Dermis blood vessel endothelial cell (primary cell): ENCODE measurements at places on chromosomes 3 and 15. TPM values are rescaled to one million over a fixed set of nuclear protein-coding genes. Genes with fewer than 3 reads are reported as not detected.

ANKRD63 gene
- not detected in 2 replicates for total RNA-seq

DNA sequence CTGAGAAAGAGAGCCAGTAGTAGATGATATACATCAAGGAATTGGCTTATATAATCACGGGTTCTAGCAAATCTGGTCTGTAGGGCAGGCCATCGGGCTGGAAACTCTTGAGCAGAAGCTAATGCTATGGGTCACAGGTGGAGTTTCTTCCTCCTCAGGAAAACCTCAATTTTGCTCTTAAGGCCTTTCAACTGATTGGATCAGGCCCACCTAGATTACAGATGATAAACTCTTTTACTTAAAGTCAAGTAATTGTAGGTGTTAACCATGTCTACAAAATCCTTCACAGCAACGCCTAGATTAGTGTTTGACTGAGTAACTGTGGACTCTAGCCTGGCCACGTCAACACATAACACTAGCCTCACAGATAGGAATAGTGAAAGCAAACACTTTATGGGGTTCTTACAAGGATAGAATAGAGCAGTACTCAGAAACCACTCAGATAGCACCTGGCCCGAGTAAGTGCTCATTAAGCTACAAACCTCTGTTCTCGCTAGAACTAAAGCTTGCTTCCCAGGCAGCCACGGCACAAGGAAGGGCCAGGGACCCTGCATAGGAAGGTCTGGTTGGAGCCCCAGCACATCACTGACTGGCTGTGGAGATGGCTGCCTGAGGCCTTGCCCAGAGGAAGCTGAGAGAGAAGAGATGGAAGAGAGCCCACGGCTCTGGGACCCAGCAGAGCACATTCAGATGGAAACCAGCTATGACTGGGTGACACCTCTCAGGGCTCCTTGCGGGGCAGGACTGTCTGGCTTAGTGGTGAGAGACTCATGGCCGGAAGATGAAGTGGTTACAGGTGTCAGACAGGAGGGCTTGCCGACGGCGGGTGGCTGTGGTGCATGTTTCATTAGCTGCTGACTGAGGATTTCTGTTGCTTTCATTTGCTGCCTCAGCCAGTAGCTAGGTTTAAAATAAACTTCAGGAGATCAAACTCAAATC is 202.5 kb upstream of the TLE3 start:
- no peak for DNase-seq

CHRFAM7A gene
- 0.51 and 1.5 TPM in 2 replicates for total RNA-seq

CHST2 gene
- 2.7 and 7.8 TPM in 2 replicates for total RNA-seq

DNA sequence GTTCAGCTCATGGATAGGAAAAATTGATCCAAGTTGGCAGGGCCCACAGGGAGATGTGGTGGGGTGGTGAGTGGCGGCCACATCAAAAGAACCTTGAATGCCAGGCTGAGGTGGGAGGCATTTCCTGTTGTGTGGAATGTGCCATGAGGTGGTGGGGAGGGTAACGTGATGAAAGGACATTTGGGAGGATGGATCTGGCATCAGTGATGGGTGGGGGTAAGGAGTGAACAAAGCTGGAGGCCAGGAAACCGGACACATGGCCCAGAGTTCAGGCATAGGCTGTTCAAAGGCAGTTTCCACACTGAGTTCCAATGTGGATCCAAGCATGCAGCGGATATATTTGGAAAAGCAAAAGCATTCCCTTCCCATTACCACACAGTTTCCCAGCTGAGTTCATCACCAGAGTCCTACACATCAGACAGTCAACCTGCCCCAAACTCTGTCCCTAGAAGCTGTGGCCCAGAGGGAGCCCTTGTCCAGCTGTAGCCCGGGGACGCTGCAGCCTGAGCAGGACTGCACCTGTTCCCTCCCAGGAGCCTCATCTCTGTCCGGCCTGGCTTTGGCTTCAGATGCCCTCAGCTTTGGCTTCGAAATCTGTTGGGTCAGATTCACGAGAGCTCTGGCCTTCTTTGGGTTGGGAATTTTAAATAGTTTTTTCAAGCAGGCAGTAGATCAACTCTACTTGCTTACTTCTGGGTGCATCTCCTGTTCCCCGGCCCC is 37.8 kb upstream of the GOLGA6B start:
- DNase-seq: no peak

- no peak for DNase-seq
Observed at GRCh38 chr3:109702252-109702651, 364.9 kb upstream of the DPPA4 start.

ZNF80 gene
- not detected in 2 replicates for total RNA-seq

- DNase-seq: peak; percentile 57
Observed at GRCh38 chr3:169558371-169558770, 105.1 kb downstream of the MECOM start.

GOLGA6L4 gene
- total RNA-seq: 1.7 and 2.0 TPM in 2 replicates

KNG1 gene
- total RNA-seq: not detected in 2 replicates

DNA sequence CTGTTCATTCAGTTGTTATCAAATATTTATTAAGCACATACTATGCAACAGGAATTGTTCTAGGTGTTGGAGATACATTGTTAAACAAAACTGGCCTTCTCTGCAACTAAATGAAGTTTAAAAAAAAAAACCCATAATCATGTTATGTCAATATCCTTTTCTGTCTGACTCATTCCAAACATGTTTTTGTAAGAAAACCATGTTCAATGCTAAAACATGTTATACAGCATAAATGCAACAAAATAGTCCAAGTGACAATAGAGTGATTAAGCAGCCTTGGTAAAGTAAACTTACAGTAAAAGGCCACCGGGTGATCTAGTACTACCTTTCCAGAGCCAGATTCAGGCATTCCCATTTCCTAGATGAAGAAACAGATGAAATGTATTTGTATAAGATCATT is 278.0 kb upstream of the NECTIN3 start:
- no peak for DNase-seq

DNA sequence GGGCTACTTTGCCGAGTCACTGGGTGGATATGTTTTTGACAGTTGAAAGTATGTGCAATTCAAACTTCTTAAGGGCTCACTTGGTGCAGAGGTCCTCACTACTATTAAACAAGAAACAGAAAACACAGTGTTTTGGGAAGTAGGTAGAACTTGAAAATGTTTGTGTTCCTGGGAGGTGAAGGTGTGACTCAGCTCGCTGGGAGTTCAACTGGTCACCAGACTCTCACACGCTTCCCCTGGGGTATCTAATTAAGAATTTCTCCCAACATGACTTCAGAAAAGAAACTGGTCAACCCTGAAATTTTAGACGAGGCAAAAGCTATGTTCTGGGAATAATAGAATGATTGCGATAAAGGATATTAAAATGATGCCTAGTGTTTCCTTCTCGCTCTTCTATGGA is 1039.8 kb upstream of the SEMA6D start:
- DNase-seq: no peak

DNA sequence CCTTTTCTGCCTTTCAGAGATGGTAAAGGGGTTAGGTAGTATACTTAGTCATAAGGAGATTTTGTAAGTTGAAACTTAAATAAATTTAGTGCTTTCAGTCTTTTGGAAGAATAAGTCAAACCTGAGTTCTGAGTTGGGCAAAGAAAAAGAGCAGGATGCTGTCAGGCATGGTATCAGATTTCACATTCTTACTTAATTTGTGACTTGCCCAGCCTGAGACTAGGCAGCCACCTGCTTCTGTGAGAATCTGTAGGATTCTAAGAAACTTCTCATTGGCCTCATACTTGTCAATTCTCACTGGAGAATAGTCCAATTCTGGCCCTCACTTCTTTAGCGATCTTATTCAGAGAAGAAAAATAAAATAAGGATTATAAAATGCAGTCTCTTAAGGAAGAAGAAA is 577.5 kb downstream of the DIPK2A start:
- DNase-seq: no peak

DNA sequence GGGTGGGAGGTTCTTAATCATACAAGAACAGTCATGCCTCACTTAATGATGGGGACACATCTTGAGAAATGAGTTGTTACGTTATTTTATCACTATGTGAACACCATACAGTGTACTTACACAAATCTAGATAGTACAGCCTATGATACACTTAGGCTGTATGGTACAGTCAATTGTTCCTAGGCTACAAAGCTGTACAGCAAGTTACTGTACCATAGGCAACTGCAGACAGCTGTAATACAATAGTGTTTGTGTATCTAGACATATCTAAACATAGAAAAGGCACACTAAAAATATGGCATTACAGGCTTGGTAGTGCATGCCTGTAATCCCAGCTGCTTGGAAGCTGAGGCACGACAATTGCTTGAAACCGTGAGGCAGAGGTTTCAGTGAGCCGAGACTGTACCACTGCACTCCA is 55.7 kb upstream of the PLXND1 start:
- DNase-seq: no peak

TP63 gene
- not detected in 2 replicates for total RNA-seq

TMEM115 gene
- 60.3 and 61.6 TPM in 2 replicates for total RNA-seq

DNA sequence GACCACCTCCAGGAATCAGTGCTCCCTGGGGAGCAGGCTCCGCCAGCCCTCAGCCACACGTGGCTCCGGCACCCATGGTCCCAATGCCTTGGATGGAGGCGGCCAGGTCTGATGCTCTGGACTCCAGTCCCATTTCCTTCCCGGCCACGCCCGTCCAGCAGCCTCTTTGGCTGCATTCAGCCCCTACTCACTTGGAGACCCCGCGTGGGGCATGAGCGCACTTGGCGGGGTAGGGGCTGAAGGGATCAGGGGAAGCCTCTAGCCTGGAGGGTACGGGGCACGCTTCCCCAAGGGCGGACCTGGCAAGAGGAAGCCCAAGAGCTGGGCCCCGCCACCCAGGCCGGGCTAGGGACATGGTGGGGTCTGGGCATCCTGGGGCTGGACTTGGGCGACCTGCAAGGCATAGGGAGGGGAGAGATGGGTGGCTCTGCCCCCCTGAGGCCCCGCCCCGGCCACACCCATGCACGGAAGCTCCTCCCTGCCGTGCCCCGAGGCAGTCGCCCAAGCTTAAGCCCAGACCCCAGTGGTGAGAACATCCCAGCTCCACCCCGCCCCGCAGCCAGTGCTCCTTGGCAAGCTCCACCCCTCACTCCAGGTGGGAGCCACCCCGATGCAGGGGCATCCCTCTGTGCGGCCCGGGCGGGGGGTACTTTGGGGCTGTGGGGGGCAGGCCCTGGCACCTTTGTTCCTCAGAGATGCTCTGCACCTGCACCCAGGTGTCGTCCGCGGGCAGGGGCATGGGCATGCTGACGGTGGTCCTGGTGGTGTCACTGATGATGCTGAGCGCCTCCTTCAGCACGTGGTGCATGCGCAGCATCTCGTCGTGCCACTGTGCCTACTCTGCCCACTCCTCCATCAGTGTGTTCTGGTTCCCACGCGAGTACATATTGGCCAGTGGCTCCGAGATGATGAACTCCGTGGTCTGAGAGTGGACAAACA is 163.5 kb downstream of the GOLGA6L4 start:
- no peak for DNase-seq

- no peak for DNase-seq
Observed at GRCh38 chr3:193716150-193716549, 123.1 kb downstream of the OPA1 start.

DNA sequence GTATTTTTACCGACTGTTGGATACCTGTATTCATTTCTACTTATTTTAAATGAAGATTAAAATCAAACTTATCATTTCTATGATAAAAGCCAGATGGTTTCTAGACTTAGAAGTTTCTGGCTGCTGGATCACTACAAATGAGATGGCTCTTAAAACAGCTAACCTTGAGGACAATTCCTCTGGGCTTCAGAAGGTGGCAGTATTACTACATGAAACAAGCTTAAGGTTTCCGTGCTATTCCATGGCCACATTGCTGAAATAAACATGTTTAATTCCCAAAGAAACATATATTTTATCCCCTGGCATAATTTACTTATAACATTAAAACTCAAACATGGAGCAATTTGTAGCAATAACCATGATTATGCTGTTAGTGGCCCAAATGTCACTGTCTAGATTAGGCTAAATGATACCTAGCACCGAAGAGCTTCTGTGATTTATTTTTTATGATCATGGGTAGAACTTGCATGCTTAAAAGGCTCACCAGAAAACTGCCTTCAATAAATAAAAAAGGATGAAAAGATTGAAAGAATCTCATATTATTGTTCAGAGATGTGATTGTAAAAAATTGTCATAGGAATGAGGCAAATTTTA is 204.0 kb upstream of the NANOGP8 start:
- DNase-seq: peak; percentile 84

ATR gene
- total RNA-seq: 30.7 and 36.1 TPM in 2 replicates

- peak; percentile 77 for DNase-seq
Observed at GRCh38 chr3:54427941-54428871, 305.9 kb downstream of the CACNA2D3 start.

DNA sequence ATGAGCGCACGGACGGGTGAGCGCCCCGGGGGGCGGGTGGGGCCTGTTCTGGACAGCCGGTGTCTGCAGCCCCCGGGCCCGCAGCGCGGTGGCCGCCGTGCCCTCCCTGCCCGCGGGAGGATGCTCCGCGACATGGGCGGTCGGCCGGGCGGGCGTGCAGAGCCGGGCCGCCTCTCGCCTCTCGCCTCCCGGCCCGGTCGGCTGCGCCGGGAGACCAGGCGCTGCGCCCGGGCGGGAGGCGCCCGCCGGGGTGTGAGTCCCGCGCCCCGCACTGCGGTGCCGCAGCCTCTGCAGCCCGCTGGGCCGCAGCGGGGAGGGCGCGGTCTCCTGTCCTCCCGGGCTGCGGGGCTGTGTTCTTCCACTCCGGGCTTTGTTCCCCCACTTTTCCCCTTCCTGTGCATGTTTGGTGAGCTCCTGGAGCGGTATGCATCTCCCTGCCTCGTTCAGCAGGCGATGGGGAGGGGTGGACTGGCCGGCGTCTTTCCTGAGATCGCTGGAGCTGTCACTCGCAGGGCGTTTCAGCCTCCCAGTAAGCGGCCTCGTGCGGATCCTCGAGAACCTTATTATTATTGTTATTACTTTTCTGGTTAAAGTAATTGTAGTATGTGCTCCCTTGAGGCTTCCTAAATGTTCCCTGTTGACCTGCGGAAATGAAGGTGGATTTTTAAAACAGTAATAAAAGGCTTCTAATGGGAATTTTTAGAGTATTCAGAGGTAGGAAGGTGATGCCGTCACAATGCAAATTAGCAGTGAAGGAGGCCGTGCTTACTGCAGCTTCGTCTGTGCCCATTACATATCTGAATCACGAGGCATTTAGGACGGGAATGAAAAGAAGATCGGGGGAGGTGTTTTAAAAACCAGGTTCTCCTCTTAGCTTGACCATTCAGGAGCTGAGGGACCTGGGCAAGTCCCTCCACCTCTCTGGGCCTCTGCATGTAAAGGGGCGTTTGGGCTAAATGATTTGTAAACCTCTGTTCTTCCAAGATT is 593 bp downstream of the TMOD2 start:
- DNase-seq: peak; percentile 56

GRCh38 chr15:60392601-60392985 is 5.2 kb downstream of the ANXA2 start:
- DNase-seq: peak; percentile 77
